ENCODE measurements at places on chromosomes 7 and 10.

DNA sequence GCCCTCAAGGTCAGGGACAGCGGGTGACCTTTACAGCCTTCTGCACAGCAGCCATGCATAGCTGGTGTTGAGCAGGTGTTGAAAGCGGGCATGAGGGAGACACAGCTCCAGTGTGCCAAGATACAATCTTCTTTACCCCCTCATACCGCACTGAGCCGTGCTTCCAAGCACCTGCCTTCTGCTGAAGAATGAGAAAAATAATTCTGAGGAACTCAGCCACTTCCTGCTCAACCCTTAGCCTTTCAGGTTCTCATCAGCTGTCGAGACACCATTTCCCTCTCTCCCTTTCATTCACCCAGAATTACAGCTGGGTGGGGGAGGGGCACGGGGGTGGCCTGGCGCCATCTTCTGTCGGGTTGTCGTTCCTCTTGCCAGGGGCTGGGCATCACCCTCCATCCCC lies 58.6 kb downstream of the COL13A1 start:
- DNase-seq = no peak

DNA sequence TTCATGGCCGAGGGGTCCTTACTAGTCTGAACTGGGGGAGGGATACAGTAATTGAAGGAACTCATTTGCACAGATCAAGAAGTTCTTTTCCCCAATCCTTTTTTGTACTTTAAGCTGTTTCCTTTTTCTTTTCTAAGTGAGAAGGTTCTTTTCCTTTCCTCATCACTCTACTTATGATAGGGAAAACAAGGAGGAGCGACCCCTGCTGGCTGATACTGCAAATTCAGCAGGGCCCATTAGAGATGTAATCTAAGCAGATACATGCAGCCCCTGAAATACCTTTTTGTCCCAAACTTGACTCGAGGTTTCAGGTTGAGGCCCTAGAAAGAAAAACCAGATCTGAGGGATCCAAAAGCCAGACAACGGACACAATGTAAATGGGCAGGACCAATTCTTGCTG lies 305.5 kb downstream of the DNAJB9 start:
- DNase-seq = no peak

GRCh38 chr10:49228677-49229076 lies 40.5 kb upstream of the TMEM273 start:
- no peak for DNase-seq

- DNase-seq = no peak
Observed at GRCh38 chr10:29687421-29688164, 52.8 kb upstream of the SVIL start.

GRCh38 chr10:51273574-51273973 lies 199.3 kb downstream of the PRKG1 start:
- no peak for DNase-seq

- no peak for DNase-seq
Observed at GRCh38 chr7:129664029-129665012, 52.8 kb downstream of the NRF1 start.

DNA sequence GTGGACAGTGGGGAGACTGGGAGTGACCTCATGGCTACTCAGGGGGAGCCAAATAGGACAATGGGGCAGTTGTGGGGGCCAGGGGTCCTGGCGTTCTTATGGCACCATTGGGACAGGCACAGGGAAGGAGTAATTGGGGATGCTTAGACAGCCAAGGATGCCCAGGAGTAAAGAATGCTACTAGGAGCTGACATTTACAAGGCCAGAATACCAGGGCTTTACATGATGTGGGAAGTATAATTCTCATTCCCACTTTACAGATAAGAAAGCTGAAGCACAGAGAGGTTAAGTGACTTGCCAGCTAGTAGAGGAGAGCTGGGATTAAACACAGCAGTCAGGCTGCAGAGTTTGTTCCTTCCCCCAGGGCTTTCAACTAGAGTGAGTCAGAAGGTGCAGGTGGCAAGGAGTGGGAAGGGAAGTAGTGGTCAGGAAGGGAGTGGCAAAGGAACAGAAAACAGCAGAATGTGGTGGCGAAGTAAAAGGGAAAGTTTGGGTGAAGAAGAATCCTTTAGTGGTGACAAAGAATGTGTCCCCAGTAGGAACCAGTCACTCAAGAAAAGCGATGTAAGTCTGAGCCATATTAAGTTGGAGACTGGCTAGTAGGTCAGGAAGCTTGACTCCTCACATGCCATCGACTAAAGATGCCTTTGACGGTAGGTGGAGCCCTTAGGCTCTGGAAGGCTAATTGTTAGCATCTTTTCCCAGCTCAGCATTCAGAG lies 32.8 kb downstream of the CPVL start:
- no peak for DNase-seq

DNA sequence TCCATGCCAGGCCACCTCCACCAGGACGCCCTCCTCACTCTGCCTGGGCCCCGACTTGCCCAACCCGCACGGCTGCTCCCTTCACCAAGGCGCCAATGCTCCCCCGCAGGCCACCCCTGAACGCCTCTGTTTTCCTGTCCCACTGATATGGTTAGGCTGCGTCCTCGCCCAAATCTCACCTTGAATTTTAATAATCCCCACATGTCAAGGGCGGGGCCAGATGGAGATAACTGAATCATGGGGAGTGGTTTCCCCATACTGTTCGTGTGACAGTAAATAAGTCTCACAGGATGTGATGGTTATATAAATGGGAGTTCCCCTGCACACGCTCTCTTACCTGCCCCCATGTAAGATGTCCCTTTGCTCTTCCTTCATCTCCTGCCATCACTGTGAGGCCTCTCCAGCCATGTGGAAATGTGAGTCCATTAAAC lies 29.8 kb downstream of the RSU1 start:
- no peak for DNase-seq

DNA sequence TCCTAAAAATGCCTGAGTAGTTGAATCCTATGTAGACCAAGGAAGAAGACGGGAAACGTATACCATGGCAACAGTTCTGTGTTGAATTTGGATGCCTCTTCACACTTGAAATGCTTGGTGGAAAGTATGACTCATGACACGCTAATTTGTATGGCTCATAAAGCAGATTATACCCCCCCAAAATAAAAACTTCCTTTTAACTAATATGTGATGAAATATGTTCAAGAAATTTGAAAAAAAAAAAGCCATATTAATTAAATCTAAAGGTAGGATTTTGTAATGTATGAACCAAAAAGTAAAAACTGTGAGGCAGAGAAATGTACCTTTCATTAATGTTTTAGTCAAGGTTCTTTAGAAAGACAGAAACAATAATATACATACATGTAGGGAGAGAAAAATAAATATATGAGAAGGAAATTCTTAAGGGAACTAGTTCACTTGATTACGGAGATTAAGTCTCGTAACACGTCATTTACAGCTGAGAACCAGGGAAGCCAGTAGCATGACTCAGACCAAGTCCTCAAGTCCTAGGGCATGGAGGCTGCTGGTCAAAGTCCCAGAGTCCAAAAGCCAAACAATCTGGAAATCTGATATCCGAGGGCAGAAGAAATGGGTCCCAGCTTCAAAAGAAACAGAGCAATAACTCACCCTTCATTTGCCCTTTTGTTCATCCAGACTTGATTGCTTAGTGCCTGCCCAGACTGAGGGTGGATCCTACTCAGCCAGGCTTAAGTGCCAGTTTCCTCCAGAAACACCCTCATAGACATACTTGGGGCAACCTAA lies 485.1 kb downstream of the SEMA3D start:
- no peak for DNase-seq

DNA sequence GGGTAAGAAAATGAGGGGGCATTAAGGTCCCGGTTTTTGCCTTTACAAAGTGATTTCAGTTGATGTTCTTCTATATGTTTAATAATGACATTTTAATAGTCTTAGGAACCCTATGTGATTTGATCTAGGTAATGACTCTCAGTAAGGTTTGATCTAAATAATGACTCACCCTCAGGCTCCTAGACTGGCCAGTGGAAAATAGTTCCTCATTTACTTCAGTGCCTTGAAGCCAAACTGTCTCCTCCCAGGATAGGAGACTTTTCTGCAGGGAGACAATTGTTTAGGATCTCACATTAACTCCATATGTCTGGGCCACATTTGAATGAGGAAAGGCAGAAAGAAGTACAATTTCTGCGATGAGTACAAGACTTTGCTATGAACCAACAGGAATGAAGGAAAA lies 1331.9 kb downstream of the XPNPEP1 start:
- DNase-seq = no peak

- no peak for DNase-seq
Observed at GRCh38 chr10:113539789-113540188, 13.1 kb upstream of the HABP2 start.

DNA sequence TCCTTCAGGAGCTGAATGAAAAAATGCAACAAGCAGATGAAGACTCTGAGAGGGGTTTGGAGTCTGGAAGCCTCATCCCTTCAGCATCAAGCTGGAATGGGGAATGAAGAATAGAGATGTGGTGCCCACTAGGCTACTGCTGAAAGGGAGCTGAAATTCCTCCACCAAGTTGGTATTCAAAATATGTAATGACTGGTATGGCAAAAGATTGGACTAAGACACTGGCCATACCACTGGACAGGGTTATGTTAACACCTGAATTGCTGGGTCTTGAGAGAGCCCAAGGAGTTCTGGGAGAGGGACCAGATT lies 5.4 kb downstream of the IFIT2 start:
- no peak for DNase-seq

GRCh38 chr7:7816084-7816483 lies 97.7 kb upstream of the RPA3 start:
- DNase-seq = no peak

- DNase-seq = no peak
Observed at GRCh38 chr10:8049865-8050555, 4.5 kb upstream of the GATA3 start.

GRCh38 chr10:119007211-119007574 lies 22.3 kb upstream of the NANOS1 start:
- no peak for DNase-seq

GRCh38 chr10:99870123-99870730 lies 87.8 kb downstream of the ABCC2 start:
- no peak for DNase-seq

GRCh38 chr10:73814896-73815718 lies 3.7 kb upstream of the NDST2 start:
- DNase-seq = no peak

GRCh38 chr10:124450783-124451057 lies 885 bp upstream of the NKX1-2 start:
- no peak for DNase-seq

- no peak for DNase-seq
Observed at GRCh38 chr10:103192089-103192450, 1.0 kb downstream of the NT5C2 start.

DNA sequence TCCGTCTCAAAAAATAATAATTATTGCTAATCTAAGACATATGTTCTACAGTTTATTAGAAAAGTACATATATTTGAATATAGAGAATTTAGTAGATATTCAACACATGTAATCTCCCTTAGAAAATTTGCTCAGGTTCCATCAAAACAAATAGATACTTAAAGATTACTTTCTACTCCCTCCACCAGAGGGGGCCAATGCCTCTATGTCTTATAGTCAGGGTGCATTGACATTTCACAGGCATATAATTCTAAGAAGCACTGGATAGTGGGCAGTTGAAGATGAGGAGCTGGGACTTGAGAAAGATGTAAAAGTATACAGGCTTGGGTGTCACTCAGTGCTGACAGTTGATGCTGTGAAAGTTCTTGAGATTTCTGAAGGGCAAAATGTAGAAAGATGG lies 301.6 kb upstream of the HPS1 start:
- DNase-seq = no peak

- DNase-seq = no peak
Observed at GRCh38 chr10:125101049-125101448, 59.3 kb downstream of the CTBP2 start.

GRCh38 chr10:73073627-73074026 lies 23.0 kb downstream of the P4HA1 start:
- no peak for DNase-seq

- no peak for DNase-seq
Observed at GRCh38 chr10:67385566-67385965, 310.4 kb downstream of the CTNNA3 start.

DNA sequence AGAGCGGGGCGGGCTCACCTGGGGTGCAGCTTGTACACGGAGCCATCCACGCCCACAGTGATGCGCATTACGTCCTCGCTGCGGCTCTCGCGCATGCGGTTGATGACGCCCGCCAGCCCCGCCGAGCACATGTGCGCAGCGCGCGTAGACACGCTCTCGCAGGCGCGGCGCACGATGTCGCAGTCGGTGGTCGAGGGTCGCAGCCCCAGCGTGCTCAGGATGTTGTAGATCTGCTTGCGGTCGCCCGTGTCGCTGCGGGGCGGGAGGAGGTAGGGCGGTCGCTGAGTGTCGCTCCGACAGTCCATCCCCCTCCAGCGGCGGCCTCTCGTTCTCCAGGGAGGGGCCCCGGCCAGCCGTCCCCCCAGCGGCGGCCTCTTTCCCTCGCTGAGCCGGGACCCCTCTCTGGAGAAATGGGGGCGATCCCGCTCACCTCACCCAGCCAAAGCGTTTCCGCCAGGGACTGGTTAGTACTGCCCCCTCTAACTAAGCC lies 4.4 kb upstream of the MYL7 start:
- no peak for DNase-seq

- no peak for DNase-seq
Observed at GRCh38 chr10:7659560-7659959, 7.2 kb downstream of the ITIH5 start.

- no peak for DNase-seq
Observed at GRCh38 chr7:106201164-106201563, 83.6 kb downstream of the NAMPT start.

GRCh38 chr10:124384172-124384571 lies 34.6 kb downstream of the OAT start:
- no peak for DNase-seq

- no peak for DNase-seq
Observed at GRCh38 chr7:74356589-74357315, 67.5 kb downstream of the CLIP2 start.

DNA sequence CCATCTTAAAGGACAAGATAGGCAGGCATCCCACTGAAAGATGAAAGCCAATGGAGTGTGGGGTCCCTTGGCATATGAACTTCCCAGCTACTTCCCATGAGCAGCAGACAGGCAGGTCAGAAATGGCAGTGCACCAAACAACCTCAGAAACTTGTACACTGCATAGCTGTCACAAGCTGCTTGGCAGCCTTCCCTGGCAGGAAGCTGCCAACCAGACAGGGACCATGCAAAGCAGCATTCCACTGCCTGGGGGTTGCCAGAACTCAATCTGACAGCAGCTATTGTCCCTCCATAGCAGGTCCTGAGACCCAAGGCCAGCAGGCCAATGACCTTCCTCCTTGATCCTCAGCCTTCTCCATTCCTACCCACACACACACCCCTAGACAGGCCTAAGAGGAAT lies 139.5 kb downstream of the PLCE1 start:
- DNase-seq = no peak

DNA sequence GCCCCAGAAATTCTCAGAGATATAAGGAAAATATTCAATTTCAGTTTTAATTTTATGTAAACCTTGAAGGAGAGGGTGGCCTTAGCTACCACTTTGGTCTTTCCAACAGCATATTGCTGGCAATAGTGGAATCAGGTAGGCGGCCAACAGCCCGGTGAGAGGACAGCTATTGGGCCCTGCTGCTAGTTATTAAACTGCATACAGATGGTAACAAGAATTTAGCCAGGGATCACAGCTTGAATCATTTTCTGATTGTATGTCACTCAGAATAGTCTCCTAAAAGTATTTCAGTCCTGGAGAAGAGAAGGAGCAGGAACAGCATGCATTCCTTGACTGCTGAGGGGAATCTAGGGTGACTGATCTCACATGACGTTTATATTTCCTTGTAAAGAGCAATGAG lies 261.4 kb upstream of the SMIM30 start:
- DNase-seq = no peak
